ENCODE measurements at places on chromosomes 2 and 18.

GRCh38 chr2:62586981-62587380 is 81.0 kb upstream of the TMEM17 start:
- DNase-seq: no peak

DNA sequence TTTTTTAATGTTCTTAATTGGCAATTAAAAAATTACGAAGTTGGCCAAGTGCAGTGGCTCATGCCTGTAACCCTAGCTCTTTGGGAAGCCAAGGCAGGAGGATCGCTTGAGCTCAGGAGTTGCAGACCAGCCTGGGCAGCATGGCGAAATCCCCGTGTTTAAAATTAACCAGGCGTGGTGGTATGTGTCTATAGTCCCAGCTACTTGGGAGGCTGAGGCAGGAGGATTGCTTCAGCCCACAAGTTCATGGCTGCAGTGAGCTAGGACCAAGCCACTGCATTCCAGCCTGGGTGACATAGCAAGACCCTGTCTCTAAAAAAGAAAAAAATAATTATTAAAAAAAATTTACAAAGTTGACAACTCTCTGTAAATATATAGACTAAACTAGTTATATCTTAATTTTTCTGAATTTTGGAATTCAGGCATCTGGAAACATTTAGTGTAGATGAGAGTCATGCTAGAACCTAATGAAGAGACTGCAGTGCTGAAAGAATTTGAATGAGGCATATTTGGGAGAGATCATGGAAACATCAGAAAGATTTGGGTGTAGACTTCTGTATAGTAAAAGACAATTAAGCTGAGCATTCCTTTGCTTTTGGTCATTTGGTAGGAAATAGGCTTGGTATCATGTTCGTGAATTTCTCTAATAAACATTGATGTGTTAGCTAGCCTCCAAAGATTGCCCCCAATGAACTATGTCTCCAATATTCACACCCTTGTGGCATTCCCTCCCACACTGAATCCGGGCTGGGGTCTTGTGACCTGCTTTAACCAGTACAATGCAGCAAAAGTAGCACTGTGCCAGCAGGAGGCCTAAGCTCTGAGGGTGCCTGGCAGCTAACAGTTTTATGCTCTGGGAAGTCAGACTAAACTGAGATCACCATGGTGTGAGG is 4.2 kb upstream of the ROCK1 start:
- DNase-seq: no peak

DNA sequence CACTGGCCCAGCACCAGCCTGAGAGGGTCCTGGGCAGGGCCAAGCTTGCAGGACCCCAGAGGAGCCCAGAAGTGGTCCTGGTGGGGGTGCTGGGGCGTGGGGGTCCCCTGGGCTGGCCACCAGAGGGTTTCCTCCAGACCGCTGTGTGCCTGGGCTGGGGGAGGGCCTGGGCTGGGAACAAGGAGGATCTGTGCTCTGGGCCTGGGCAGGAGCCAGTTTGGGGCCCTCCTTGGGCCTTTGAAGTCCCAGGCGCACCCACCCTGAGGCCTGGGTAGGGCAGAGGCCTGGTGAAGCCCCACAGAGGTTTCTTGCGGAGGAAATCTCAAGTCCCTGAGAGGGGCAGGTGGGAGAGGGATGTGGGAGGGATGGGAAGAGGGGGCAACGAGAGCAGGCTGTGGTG is 63.4 kb upstream of the GPC1 start:
- no peak for DNase-seq

GRCh38 chr18:48560491-48560890 is 21.7 kb downstream of the CTIF start:
- DNase-seq: no peak

GRCh38 chr2:26299471-26300101 is 46.4 kb upstream of the SELENOI start:
- DNase-seq: no peak

DNA sequence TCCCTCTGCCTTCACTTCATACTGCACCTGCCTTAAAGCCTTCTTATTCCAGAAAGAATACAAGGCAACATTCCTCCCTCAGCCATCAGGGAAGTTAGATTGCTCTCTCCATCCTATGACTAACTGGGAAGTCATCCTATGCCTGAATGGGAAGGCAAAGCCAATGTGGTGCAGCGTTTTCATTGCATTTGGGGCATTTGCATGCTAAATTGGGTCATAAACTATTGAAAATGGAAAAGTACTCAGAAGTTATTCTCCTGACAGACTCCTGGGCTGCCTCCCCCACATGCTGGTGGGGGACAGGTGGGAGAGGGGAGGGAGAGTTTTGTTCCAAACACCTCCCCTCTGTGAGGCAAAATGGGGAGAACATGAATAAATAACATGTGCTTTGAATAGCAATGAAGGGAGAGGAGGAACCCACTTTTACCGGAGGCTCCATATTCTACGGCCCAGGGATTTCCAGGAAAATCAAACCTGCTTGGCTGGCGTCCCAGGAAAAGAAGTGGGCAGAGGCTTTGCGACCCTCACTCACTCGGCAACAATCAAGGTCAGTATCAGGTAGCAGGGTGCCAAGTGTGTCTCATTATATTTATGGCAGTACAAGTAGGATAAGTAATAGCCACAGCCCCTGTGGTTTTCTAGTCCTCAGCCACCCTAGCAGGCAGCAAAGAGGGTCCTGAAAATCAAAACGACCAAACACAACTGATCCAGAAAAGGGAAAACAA is 84.1 kb downstream of the BOD1L2 start:
- DNase-seq: no peak

DNA sequence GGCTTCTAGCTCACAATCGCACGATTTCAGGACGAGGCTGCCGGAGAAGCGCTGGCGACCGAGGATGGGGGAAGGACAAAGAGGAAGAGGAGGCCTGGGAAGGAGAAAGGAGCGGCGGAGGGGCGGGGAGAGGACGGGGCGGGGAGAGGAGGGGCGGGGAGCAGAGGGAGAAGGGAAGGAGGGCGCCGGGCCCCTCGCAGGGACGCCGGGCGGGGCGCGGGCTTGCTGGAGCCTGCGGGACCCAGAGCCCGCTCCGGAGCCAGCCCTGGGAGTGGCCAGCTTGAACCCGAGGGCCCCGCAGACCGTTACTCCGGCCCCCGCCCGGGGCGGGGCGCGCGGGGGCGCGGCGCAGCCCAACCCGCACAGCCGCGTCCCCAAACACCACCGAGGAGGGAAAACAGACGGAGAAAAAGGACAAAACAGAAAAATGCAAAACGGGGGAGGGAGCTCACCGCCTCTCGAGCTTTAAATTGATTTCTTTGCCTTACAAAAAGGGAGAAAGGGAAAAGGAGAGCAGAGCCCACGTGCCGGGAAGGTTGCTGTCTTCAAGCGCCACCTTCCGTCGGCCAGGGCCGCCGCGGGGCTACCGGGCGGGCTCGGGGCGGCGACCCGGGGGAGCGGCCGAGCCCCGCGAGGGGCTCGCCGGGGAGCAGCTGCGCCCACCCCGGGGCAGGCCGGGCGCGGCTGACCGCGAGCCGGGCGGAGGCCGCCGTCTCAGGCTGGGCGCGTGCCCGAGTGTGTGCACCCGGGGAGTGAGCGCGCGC is 781 bp upstream of the SOX11 start:
- DNase-seq: no peak

- no peak for DNase-seq
Observed at GRCh38 chr2:158191076-158191895, 89.6 kb downstream of the UPP2 start.

- no peak for DNase-seq
Observed at GRCh38 chr2:95342556-95343320, 45.6 kb downstream of the KCNIP3 start.

DNA sequence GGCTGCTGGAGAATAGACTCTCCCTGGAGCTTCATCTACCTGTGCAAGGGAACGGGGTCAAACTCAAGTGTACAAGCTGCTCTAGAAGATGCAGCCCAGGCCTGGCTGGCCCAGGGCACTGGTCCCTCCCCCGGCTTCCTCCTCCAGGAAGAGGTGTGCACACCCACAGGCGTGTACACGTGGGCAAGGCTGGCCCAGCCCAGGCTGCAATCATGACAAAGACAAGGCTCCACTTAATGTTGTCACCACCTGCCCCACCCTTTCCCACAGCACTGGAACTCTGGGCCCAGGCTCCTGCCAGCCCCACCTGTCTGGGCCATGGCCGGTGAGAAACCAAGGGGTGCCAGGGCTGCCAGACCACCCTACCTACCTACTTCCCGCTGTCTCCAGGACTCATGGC is 29.6 kb upstream of the ALPP start:
- DNase-seq: no peak

GRCh38 chr2:74597410-74597809 is 42.9 kb downstream of the DOK1 start:
- no peak for DNase-seq

- DNase-seq: no peak
Observed at GRCh38 chr2:114219456-114219855, 223.0 kb upstream of the DPP10 start.

GRCh38 chr2:39741871-39742270 is 37.2 kb downstream of the THUMPD2 start:
- DNase-seq: no peak

GRCh38 chr2:43777306-43777926 is 3.6 kb downstream of the DYNC2LI1 start:
- no peak for DNase-seq

- DNase-seq: no peak
Observed at GRCh38 chr2:179059026-179059700, 9.2 kb upstream of the CCDC141 start.

DNA sequence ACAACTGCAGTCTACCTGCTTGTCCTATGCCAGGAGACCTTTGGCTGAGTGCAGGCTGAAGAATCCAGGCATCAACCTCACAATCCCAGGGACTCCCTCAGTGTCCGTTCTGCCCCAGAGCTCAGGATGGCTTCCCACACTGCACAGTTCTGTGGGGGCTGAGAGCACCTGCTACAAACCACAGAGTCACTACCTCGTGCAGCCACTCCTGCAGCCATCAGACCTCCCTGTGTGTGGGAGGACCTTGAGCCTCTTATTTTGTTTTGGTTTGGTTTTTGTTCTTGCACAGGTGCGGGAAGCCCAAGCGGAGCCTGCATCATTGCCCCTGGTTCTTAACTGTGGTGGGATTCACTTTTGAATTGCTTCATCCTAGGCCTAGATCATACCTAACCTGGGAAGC is 31.0 kb downstream of the NAT8 start:
- DNase-seq: no peak

- no peak for DNase-seq
Observed at GRCh38 chr2:20596193-20596972, 54.5 kb downstream of the HS1BP3 start.

DNA sequence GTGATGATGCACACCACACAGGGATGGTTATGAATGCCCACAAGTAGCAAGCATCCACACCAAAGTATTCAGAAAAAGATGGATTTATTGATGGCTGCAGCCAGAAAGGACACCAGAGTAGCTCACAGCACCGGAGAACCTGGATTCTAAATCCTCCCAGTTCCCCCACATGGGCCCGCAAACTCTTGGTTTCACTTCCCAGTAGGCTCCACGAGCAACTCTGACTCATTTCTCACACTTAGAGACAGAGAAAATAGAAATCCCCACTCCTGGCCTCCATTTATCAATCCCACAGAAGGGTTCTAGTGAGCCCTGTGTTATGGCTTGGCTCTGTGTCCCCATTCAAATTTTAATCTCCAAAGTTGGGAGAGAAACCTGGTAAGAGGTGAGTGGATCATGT is 426.7 kb upstream of the MYT1L start:
- DNase-seq: no peak

DNA sequence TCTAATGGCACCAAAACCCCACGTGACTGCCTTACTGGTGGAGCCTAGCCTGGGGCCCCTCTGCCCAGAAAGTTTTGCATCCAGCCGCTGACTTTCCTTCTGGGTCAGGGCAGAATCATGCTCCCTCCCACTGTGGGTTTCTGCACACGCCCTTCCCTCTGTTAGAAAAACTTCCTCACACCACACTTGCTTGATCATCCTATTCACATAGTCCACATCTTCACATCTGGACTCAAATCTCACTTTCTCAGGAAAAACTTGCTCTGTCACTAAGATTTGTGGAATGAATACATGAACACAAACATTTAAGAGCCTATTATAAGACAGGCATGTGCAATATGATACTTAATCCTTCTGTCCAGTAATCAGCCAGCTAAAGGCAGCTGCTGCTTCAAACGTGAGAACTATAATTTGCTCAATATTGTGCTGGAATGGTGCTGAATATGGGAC is 274.7 kb downstream of the RND3 start:
- DNase-seq: no peak

DNA sequence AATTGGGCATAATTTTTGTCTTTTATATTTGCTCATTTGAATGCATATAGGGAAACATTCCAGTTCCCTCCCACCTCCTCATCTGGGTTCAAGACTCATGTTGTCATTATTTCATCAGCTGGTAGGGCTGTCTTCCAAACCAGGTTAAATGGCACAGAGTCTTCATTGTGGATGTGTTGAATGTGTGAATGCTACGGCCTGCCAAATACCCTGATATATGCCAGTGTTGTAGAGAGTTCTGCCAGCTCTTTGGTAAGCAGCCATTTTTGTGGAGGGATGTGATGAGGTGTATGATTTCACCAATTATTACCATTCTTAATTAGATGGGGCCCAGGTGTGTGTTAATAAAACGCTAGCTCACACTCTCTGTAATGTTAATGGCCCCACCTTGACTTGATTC is 121.7 kb downstream of the LYPD6B start:
- DNase-seq: no peak

GRCh38 chr2:133711806-133712205 is 143.5 kb upstream of the NCKAP5 start:
- no peak for DNase-seq

DNA sequence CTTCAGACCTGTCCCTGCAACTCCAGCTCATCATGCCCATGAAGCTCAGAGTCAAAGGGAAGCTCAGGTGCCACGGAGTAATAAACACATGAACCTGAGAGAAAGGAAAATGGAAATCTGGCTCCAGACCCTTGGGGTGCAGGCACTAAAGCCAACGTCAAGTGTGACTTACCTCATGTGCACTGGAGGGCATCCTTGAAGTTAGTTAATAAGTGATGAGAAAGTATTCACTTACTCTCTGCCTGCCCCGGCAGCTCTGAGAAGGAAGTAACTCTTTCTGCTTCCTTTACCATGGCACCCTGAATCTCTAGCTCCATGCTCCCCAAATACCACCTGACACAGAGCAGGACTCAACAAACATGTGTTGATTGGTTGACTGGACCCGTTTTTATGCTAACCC is 21.4 kb upstream of the AGAP1 start:
- no peak for DNase-seq

GRCh38 chr2:109173311-109174171 is 44.5 kb downstream of the SH3RF3 start:
- no peak for DNase-seq

All from activated gamma-delta T cell (primary cell).